Non-pigmented ciliary epithelial cell (primary cell): ENCODE measurements at places on chromosomes 7 and 10.

DNA sequence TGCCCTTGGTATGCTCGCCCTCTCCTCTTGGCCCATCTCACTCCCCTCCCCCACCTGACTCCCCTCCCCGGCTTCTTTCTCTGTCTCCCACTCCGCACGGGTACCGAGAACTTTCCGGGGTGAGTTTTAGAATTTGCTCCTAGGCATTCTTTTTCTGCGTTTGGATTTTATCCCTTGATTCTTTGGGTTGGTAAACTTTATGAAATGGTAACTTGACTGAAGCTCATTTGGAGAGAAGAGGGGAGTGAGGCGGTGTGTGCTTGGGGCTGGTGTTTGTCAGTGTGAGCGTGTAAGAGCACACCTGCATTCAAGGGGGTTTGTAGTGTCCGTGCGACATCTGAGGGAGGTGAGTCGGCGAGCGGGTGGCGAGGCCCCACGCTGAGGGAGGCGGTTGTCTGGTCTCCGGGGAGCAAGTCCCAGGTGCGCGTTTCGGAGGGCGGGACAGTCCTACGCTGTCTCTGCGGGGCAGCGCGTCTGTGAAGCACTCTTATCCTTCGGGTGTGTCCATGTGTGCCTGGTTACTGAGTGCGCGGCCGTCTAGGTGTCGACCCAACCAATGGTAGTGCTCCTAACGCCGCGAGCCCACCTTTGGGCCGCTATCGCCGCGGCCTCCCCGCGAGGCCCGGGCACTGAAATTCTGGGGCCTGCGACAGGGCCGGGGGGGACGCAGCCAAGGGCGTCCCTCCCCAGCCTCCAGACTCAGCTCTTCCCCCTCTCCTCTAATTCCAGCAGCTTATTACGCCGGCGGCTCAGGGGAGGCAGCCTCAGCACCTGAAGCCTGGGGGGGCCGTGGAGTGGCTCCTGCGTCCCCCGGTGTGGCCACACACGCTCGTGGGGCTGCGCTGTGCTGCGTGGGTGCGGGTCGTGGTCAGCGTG, 2.6 kb upstream of the ZNF503 start:
- no peak for DNase-seq

DNA sequence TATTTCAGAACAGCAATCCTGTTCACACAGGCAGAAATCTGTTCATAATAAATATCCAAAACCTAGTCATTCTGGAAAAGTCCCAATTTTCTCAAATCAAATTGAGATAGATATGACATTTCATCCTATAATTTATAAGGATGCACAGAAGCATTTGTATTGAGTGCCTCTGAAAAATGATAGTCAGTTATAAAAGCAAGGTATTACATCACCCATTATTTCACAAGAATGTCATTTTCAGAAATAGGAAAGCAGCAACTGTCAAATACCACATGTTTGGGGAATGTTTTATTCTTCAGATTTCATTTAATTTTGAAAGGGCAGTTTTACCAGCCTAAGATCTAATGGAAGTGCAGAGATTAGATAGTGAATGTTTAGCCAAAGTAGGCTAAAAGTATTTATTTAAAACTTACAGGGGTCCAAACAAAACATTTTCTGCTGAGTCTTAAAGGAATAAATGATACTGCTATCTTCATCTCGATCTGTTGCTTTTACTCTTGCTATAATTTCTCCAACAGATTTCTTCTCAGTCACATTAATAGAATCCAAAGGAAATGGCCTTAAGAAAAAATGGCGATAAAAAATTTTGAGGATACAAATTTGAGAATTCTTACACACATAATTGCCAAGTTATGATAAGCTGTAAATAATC, 185.8 kb downstream of the HGF start:
- no peak for DNase-seq

- no peak for DNase-seq
Observed at GRCh38 chr7:135186261-135186540, 15.7 kb upstream of the CYREN start.

DNA sequence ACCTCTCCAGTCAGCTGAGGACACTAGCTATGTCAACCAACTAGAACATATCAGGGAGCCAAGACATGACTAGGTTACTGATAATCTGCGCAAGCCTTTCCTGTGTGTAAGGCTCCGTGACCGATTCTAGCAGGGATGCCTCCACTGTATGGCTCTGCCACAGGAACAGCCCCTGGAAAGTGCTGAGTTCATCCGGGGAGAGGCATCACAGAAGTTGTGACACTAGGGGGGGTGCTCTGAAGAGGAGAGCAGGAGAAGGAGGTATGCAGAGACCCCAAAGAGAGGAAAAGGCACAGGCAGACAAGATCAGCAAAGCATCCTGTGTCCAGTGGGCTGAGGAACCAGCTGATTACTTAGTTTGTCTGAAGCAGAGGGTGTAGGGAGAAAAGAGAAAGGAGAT, 13.5 kb downstream of the UPP1 start:
- no peak for DNase-seq

- no peak for DNase-seq
Observed at GRCh38 chr10:111023060-111023459, 53.8 kb upstream of the ADRA2A start.

DNA sequence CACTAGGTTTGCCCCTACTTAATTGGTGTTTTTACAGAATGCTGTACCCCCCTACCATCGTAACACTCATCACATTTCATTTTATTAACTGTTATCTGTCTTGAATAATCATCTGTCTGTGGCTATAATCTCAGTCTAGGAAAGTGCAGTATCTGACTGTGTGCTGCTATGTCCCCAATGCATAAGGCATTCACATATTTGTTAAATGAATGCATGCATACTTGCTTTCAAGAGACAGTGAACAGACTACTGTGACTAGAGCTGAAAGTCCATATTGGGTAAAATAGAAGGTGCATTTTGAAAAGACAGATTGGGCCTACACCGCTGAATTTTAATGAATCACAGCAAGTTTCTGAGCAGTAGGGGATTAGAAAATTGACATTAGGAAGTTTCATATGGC, 112.3 kb downstream of the ARHGAP12 start:
- DNase-seq, result peak; percentile 41

DNA sequence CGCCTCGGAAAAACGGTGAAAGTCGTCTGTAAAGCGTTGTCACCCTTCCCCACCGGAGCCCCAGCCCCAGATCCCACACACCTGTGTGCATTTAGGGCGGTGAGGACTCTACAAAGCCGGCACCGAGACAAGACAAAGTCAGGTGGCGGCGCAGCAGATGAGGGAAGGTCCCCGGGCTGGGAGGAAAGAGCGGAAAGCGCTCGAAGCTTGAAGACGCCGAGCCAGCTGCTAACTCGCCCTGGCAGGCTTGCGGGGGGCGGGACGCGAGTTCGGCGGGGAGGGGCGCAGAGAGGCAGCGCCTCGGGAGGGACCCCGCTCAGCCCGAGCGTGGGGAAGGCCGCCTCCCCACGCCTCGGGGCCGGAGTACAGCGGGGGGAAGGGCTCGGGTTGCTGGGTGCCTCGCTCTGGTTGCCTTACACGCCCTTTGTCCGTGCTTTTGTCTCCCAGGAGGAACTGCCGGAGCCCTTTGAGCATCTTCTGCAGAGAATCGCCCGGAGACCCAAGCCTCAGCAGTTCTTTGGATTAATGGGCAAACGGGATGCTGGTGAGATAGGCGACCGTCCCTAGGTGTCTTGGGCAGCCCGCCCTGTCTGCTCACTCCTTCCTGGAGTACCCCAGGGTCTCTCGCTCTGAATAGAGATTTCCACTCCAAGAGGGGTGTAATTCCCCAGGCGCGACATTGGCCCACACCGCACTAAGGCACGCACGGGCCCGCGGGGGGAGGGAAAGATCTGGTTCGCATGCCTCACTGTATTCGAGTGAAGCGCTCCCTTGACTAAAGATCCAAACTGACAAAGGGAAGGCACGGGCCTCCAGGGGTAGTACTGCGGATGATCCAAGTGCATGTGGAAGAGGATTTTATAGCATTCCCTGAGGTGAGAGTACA, 1.6 kb downstream of the TAC1 start:
- no peak for DNase-seq

GRCh38 chr10:488933-489215, 200.6 kb downstream of the DIP2C start:
- no peak for DNase-seq

- peak; percentile 79 for DNase-seq
Observed at GRCh38 chr10:36534471-36535002, 590.9 kb upstream of the ANKRD30A start.

DNA sequence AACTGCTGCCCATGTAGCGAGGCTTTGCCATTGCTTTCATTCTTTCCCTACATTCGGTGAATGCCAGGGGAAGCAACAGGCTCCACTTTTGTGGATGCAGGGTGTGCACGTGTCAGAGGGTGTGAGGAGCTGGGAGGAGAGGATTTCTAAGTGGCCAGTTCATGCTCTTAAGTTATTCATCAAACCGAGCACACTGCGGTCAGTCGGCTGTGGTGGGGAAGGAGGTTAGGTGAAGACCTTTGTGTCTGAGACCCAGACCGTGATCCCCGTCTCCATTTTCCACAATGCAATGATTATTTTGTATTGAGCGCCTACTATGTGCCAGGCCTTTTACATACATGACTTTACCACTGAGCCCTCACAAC, 438.6 kb upstream of the GALNT17 start:
- no peak for DNase-seq

DNA sequence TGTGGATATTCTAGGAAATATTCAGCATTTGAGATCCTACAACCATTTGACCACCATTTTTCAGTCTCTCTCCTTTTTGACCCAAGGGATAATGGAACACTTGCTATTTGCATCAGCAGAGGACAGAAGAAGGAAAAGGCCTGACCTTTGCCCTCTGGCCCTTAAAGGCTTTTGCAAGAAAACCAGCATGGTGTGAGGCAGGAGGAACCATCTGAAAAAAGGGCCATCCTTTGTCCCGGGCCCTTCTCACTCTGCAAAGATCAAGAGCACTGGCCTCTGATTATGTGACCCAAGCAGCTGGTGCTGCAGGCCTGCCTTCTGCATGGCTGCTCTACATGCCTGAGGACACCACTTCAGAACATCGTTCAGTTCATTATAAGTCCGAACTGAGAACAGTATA, 133.3 kb upstream of the STK17A start:
- DNase-seq, result no peak

DNA sequence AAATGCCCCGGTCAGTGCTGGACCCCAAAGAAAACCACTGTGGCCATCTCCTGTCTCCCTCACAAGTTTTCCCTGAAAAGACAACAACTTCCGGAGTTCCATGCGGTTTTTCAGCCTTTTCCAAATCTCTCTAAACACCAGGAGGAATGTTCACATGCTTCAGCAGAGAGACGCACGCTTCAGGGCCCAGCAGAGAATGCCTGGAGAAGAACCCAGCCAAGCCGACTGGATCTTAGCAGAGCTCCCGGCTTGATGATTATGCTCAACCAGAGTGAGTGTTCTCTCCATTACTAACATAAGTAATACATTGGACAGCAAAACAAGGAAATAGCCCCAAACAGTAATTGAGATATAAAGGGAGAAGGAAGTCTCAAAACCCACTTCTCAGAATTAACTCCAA, 17.9 kb downstream of the PRKCQ start:
- no peak for DNase-seq

- DNase-seq, result no peak
Observed at GRCh38 chr10:125159486-125159931, 854 bp downstream of the CTBP2 start.

DNA sequence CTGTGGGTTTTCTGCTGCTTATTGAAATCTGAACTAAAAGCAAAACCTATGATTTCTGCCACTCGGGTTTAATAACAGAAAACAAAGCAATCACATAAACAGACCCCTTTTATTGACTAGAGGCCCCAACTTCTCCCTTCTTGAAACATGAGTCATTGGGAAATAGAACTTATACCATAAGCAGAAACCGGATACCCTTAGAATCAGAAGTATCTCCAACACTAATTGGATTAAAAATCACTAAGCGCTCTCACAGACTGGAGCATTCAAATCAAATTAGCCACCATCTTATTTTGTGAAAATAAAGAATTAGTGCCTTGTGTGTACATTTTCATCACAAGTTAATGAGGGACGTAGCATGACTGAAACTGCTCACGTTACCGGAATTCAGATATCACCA, 206.9 kb downstream of the WDR11 start:
- no peak for DNase-seq

DNA sequence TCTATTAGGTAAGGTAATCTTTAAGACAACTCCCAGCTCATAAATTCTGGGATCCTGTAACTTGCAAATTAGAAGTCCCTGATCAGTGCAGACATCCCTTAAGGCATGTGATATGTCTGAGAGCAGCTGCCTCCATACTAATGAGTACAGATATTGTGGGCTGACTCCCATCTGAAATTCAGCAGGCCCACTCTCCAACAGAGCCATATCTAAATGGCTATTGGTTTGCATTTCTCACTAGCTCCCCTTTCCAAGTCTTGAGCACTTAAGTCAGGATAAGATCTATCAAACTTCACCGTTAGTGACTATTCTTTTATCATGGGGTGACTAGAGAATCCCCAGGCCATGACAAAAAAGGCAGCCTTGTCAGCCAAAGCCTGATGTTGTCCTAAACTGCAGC, 785.4 kb downstream of the IPMK start:
- no peak for DNase-seq

GRCh38 chr7:44703921-44704320, 44.7 kb upstream of the ZMIZ2 start:
- DNase-seq, result no peak

DNA sequence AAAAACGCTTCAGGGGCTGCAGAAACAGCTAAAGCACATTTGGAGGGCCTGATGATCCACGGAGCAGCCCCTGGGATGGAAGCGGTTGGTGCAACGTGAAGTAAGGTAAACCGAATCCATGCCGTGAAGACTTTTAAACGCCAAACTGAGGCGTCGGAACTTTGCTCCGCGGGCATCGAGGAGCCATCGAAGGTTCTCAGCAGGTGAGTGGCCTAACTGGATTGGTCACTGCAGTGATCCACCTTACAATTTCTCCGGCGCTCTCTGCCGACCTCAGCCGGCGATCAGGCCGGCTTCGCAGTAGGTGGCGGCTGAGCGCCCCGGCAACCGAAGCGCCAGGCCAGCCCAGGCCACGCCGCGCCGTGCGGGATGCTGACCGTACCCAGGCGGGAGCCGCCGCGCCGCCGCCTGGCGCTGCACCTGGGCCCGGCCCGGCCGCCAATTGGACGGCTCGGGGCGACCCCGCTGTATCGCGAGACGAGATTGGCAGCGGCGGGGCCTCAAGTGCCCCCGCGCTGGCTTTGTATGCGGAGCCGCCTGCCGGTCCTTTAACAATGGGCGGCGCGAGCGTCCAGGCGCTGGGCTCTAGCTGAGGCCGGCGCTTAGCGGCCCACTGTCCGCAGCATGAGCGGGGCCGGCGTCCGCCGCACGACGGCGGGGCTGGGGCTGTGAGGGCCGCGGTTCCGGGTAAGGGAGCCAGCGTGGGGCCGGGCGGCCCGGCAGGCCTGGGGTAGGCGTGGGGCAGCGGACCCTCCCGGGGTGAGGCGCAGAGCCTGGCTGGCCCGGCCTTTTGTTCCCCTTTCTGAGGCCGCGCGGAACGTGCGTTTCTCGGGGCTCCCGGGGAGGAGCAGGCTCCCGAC, at the start of gene CCNJ:
TSS of gene CCNJ (plus strand) at position 551 of the 860 bp plus-strand sequence. CDS start 811 bp downstream, outside the sequence.
- DNase-seq, result peak; percentile 37

DNA sequence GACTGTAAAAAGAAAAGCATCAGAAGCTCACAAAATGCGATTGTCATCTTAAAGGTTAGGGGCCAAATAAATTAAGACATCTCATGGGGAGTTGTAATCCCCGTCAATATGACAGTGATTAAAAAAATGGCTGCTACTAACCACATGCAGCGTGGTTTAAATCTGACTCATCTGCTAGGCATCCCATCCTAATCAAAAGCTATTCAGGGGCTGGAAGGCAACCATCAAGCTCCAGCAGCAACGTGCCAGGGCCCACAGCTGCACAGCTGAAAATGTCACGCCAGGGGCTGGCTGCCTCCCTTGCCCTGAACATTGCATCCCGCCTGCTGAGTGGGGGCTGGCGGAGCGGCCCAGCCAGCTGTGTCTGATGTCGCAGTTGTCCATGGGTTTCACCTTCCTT, 66.3 kb upstream of the FRMD4A start:
- peak; percentile 93 for DNase-seq

- no peak for DNase-seq
Observed at GRCh38 chr7:157422279-157422678, 85.5 kb downstream of the DNAJB6 start.
